ENCODE measurements at places on chromosomes 5 and 9. TPM values are rescaled to one million over a fixed set of nuclear protein-coding genes. Genes with fewer than 3 reads are reported as not detected.

DNA sequence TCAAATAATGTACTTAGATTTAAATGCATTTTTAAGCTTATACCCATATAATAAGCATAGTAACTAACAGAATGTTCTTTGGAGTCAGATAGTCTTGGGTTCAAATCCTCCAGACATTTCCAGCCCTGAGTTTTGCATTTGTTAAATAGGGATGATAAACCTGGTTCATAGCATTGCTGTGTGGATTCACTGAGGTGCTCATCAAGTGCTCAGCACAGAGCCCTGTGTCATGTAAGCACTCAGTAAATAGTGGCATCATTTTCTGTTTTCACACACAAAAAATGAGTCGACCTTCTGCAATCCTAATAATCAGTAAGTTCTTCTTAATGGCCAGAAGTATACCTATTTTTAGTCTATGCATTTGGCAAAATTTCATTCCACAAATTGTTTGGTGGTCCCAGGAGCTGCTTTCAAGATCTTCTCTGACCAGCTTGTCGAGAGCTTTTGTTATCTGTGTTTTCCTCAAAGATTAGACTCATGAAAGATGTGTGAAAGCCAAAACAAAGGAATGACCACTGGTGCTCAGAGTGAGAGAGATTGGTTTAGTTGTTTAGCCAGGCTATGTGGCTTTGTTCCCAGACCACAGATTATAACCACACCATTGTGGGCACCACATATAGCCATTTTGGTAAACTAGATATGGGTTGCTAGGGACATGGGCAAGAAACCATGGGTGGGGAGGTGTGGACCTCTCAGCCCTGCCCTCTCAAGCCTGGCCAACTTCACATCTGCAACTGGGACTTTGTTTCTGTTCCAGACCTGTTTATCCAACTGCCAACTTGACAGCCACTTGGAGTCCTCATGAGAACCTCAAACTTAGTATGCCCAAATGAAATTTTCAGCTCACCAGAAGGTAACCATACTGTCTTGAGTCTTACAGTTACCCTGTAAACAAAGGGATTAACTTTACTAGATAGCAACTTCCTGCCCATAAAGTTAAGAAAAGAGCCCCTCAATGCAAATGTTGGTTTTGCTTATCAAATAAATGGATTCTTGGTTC lies 45.0 kb downstream of the DOCK8 start:
- DNase-seq, result no peak

- peak; percentile 21 for DNase-seq
Measured at GRCh38 chr9:88596376-88596775, 61.4 kb downstream of the NXNL2 start.

GRCh38 chr9:137788561-137789294 lies 88.9 kb upstream of the CACNA1B start:
- no peak for DNase-seq

CCNJL gene
- 8.7 TPM for polyA plus RNA-seq

CERCAM gene
- polyA plus RNA-seq, result 52.7 TPM

DNA sequence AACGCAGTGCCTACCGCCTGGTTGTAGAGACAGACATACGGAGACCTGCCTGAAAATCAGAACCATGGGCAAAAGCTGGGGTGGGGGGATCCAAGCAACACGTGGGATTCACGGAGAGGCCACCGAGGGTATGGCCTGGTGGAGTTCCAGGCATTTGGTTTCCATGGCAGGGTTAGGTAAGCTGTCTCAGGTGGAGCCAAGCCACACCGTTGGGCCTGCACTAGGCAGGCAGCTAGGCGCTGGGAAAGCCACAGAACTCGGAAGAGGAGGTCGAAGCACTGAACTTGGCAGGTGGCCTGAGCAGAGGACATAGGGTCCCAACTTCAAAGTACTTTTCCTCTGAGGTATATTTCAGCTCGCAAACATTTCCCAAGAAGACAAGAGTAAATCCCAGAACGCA lies 111.6 kb downstream of the ISL1 start:
- DNase-seq, result no peak

PLPPR1 gene
- 16.2 TPM for polyA plus RNA-seq

TENT4A gene
- 25.8 TPM for polyA plus RNA-seq

ST6GALNAC4 gene
- polyA plus RNA-seq, result 11.1 TPM

DNA sequence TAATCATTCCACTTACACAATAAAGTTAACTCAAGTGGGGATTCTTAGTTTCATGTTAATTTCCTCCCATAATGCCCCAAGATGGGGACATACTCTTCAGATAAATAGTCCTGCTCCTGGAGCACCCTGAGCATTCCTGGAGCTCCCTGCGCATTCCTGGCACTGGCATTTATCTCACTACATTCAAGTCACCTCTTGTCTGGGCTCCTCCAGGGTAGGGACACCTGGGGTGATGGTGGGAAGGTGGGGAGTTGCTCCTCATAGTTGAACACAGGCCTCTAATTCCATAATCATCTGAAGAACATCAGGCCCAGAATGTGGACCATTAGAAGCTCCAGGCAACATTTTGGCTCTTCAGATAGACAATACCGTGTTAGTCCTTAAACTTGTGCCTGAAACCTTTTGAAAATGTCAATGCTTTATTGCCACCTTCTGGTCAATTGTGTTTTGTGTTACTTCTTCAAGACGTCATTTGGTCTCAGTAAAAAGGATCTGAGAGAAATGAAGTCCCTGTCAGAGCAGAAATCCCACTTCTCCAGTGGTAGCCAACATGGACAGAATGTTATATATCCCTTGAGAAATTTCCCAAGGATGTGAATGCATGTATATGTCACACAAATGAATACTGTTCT lies 14.2 kb upstream of the AGGF1 start:
- peak; percentile 16 for DNase-seq

AGTPBP1 gene
- polyA plus RNA-seq, result 14.2 TPM

GRCh38 chr9:116151966-116152381 lies 1.6 kb upstream of the PAPPA start:
- no peak for DNase-seq

DNA sequence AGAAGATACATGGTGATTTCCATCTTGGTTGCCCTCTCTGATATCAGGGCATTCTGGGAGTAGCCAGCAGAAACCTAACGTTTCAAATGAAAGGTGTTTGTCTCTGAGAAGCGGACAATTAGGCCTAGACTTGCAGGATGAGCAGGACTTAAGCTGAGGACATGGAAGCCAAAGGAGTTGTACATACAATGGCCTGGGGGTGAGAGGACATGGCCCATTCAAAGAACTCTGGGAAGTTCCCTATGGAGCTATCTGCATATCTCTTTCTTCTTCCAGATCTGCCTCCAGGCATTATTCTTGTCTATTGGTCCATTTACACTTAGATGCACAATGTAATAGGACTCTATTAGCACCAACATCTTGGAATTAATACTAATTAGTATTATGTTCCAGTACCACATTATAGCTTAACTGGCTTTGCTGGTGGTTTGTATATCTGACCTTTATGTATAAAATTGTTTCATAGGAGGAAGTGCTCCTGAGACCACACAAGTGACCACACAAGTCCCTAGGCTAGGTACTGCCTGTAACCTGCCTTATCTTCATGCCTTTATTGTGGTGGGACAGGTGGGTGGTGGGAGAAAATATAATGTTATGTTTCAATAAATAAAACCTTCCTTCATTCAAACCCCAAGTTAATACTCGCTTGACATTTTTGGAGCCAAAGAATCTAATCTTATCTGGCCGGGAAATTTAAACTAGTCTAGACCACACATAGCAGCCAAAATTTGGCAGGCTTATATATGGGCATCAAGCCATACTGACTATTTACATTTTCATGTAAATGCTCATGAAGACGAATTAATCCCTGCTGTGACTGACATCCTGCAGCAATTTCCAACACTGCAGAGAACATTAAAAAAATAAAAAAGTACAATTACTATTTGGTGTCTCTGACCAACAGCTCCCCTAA lies 52.1 kb upstream of the EQTN start:
- no peak for DNase-seq

DNA sequence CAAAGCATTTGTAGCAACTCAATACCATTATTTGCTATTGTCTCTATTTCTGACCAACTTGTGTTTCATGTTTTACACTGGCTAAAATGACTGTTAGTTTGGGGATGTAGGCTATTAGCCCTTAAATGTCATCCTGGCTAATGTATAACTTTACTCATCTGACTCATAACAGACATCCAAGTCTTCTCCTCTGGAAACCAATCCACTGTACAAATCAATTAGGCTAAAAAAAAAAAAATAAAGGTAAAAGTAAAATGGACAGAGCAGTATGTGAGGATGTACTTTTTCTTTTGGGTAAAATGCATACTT lies 20.6 kb downstream of the MEGF9 start:
- no peak for DNase-seq

- DNase-seq, result no peak
Measured at GRCh38 chr5:56761151-56761885, 54.0 kb upstream of the MAP3K1 start.

DNA sequence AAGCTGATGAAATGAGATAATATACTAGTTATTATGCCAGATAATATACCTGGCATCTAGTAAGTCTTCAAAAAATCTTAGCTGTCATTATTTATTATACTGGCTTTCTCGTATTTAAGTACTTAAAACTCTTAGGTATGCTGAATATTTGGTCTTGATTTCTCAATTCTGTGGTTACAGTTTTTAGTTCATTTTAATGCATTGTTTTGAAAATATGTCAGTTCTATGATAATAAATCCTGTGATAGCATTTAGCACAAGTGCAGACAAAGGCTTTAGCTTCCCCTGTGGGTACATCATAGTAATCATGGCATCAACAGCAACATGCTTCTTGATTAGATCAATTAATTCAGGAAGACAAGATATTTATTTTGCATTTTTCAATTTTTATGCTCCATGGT lies 133.0 kb downstream of the SMC2 start:
- no peak for DNase-seq

ZBTB6 gene
- 13.5 TPM for polyA plus RNA-seq

- DNase-seq, result no peak
Measured at GRCh38 chr5:115941051-115941675, 21.1 kb upstream of the LVRN start.

GRCh38 chr9:121573717-121574485 lies 74.3 kb upstream of the GGTA1 start:
- DNase-seq, result no peak

ECSCR gene
- 22.8 TPM for polyA plus RNA-seq

CDK9 gene
- 73.8 TPM for polyA plus RNA-seq

- DNase-seq, result no peak
Measured at GRCh38 chr5:157038568-157039187, 20.2 kb downstream of the HAVCR1 start.

DNA sequence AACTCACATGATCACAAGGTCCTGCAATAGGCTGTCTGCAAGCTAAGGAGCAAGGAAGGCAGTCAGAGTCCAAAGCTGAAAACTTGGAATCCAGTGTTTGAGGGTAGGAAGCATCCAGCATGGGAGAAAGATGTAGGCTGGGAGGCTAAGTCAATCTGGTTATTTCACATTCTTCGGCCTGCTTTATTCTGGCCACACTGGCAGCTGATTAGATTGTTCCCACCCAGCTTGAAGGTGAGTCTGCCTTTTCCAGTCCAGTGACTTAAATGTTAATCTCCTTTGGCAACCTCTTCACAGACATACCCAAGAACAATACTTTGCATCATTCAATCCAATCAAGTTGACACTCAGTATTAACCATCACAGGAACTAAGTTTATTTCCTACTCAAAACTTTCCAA lies 453.4 kb downstream of the TLE4 start:
- no peak for DNase-seq

SPATA31A3 gene
- polyA plus RNA-seq, result not detected

DNA sequence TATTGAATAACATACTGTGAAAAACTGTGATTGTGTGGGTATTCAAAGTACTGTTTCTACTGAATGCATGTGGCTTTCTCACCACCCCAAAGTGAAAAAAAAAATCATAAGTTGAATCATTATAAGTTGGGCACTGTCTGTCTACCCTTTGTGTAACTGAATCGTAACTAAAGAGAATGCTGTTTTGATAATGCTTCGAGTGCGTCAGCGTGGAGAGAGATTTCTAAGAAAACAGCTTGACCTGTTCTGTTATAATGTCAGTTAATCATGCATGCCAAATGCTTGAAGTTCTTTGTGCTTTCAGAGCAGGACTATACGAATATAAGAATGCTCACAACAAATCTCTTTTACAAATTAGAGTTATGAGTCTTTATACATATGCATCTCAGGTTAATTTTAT lies 148.8 kb upstream of the SGCD start:
- no peak for DNase-seq

GRCh38 chr9:76373173-76373783 lies 20.9 kb downstream of the RFK start:
- DNase-seq, result no peak

- DNase-seq, result no peak
Measured at GRCh38 chr5:135490245-135491037, 38.3 kb upstream of the TIFAB start.

GRCh38 chr5:123154886-123155445 lies 65.9 kb downstream of the PRDM6 start:
- DNase-seq, result no peak

- DNase-seq, result no peak
Measured at GRCh38 chr9:105296877-105297287, 52.4 kb downstream of the SLC44A1 start.

- no peak for DNase-seq
Measured at GRCh38 chr5:113896789-113897188, 383.3 kb downstream of the YTHDC2 start.

- no peak for DNase-seq
Measured at GRCh38 chr5:179229331-179229831, 115.9 kb downstream of the ADAMTS2 start.

ENTREP1 gene
- polyA plus RNA-seq, result 2.9 TPM

DNA sequence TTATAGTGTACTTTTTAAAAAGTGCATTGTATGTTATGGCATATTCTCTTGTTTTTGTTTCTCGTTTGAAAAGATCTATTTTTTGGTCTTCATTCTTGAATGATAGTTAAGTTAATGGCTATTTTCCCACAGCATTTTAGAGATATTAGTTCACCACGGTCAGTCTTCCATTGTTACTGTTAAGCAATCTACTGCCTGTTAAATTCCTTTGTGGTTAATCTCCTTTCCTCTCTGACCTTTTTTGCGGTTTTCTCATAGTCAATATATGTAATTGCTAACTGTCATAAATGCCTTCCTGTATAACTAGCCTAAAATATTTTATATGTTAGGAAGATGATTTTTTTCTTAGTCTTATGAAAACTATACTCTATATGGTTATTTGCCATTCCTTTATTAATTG lies 250.8 kb upstream of the FBXL7 start:
- no peak for DNase-seq

DNA sequence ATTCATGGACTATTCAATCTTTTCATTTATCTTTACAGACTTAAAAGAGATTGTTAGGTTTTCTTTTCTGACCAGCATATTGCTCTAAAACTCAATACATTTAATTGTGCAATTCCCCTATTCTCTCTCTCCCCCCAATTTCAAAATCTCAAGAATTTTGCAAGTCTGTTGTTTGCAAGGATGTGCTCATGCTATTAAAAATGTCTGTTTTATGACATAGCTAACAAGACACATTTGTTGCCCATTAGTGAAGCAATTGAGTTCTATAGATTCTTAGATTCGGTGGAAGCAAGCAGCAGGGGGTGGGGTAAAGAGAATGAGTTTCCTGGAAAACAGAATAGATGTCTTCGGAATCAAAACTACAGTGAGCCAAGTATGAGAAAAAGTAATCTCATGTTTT lies 8.5 kb upstream of the CSNK1A1 start:
- DNase-seq, result no peak

CYLC2 gene
- polyA plus RNA-seq, result not detected

Data from left renal pelvis (tissue), 4 donors.